ENCODE measurements at places on chromosomes 3 and 15. TPM values are rescaled to one million over a fixed set of nuclear protein-coding genes. Genes with fewer than 3 reads are reported as not detected.
A peak's percentile ranks its signal among the peaks of the same experiment; 100 is the strongest.

Gene CYP1A1
- total RNA-seq: not detected

Gene NUP210
- total RNA-seq: 6.7 TPM

Gene SYNPR
- total RNA-seq: not detected

Gene RPUSD3
- total RNA-seq: 9.7 TPM

Gene DNASE1L3
- 2.4 TPM for total RNA-seq

Gene RTP4
- 5.1 TPM for total RNA-seq

Gene TRPM1
- not detected for total RNA-seq

Gene AKAP13
- total RNA-seq: 192 TPM

Gene CRABP1
- total RNA-seq: not detected

Gene RHCG
- total RNA-seq: 0.58 TPM

Gene SLC22A13
- not detected for total RNA-seq

Gene EEF1AKMT4
- 3.2 TPM for total RNA-seq

Gene ERC2
- total RNA-seq: 1.7 TPM

- peak; percentile 29 for DNase-seq
Observed at GRCh38 chr15:96329403-96329981, 1.0 kb upstream of the NR2F2 start.

DNA sequence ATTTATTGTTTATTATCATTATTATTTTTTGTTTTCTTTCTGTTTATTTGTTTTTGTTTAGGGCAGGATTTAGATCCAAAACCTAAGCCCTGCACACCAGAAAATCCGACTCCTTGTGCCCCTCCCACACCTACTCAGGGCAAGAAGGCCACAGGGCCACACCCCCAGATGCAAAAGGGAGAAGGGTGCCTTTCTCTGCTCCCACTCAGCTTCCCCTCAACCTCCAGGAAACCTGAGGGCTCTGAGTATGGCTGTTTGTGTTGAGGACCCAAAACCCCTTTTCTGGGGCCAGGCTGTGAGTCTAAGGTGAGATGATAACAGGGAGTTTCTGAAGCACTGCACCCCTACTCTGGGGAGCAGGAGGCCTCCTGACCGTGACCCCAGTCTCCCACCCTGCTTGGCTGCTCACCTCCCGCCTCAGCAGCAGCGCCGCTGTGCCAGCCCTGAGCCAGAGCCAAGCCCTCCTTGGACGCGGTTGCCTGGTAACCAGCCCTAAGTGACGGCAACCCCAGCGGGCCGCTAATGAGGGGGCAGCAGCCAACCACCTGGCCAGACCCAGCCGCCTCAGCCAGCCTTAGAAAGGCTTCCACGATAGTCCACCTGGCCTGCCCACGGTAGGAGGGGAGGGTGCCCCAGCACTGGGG, 6.4 kb upstream of the C15orf39 start:
- peak; percentile 59 for DNase-seq

DNA sequence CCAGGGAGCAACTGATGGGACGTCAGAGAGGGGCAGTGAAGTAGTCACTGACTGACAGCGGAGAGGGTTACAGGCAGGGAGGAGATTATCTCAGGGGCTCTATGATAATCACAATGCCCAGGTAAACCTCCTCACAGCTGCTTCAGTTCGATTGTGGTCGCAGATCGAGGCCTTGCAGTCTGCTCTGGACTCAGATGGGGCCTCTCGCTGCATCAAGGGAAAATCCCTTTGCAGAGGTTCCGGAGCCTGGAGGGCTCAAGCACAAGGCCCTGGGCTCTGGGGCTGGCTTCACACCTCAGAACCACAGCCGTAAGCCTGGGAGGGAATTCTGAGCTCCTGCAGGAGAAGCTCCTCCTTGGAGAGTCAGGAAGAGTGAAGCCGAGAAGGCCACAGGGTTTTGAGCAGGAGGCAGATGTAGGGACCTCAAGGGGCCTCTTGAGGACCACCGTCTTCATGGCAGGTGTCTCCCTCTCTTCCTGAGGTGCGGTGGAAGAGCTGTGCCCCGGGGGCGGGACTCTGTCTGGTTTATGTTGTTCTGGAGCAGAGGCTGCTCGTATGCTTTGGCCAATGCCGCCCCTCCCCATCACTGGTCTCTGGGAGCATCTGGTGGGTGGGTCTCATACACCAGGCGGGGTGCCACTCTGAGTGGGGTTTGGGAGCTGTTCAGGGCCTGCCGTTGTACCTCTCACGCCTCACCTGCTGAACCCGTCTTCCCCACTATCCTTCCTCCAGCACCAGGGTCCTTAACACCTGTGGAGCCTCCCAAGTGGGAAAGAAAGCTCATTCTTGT, 19.5 kb upstream of the SNRPA1 start:
- DNase-seq: peak; percentile 6

DNA sequence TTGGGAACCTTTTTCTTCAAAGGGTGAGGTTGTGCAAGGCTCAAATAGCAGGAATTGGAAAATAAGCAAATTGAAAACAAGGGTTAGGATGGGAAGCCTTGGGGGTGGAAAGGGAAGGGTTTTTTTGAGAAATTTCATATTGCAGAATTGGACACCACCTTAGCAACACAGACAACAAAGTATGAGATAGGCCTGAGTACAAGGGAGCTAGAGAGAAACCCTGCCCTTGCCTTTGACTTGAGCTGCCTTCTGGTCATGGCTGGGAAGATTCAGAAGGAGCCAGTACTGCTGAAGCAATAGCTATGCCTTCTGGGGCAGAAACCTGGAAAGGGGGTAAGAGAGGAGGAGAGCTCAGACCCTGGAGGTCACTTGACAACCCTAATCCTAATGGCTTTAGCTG, 445.6 kb downstream of the ERC2 start:
- DNase-seq: no peak

- no peak for DNase-seq
Observed at GRCh38 chr3:152100491-152101132, 168.1 kb upstream of the MBNL1 start.

GRCh38 chr3:142053835-142054234, 95.5 kb downstream of the TFDP2 start:
- DNase-seq: no peak

DNA sequence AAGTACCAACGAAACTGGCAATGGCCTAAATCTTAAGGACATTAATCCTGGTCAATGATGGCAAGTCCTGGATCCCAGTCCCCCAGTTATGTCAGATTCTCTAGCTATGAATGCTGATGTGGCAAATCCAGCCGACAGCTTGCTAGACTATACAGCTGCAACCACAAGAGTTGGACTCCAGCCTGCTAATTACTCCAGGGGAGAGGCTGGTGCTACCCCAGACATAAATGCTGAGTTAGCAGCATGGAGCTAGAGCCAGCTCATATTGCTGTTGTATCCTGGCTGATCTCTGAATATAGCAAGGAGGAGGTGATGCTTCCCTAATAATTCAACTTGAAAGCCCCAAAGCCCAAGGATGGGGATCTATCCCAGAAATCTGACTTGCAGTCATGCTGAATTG, 207.1 kb downstream of the LRRN1 start:
- no peak for DNase-seq

- no peak for DNase-seq
Observed at GRCh38 chr15:91912336-91912735, 58.8 kb downstream of the SLCO3A1 start.

GRCh38 chr3:105356988-105357387, 9.7 kb upstream of the ALCAM start:
- no peak for DNase-seq

GRCh38 chr15:82849556-82850512, 40.4 kb downstream of the WHAMM start:
- DNase-seq: peak; percentile 27

GRCh38 chr3:66991459-66991858, 6.6 kb upstream of the KBTBD8 start:
- DNase-seq: no peak

- DNase-seq: peak; percentile 57
Observed at GRCh38 chr3:157135671-157136396, 24.1 kb downstream of the CCNL1 start.

GRCh38 chr3:116046350-116046749, 398.9 kb downstream of the LSAMP start:
- DNase-seq: no peak

- peak; percentile 62 for DNase-seq
Observed at GRCh38 chr15:88894348-88894818, 961 bp downstream of the HAPLN3 start.

GRCh38 chr15:52306270-52306669, 10.7 kb upstream of the MYO5C start:
- no peak for DNase-seq
